ENCODE measurements at places on chromosomes 2 and 18.

DNA sequence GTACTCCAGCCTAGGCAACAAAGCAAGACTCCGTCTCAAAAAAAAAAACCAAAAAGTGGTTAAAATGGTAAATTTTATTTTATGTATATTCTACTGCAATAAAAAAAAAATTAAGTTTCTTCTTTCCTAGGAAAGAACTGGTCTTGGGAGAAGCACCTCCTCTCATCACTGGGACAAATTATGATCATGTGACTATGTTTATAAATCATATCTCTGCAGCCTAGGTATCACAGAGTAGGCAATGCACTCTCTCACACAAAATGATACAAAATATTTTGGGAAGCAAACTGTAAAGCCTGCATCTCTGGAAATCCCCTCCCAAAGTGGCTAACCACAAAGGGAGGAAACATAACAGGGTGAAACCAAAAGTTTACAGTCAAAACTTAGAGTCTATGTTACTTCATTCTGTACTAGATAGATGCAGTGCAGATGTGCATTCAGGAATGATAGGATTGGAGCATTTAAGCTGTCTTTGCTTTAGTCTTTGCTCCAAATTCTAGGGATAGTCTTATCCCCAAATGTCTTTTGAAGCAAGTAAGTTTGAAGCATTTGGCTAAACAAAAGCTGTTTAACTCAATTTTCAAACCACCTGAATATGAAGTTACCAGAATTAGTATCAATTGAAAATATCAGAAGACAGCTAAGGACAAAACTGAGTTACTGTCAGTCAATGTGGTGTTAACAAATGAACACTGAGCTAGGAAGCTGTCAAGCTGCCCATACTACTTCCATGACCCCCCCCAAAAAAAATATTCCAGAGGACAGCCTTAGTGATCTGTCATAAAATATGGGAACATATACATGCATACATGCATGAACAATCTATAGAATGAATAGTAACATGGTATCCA, 21.1 kb upstream of the MALT1 start:
- DNase-seq: peak; percentile 46

DNA sequence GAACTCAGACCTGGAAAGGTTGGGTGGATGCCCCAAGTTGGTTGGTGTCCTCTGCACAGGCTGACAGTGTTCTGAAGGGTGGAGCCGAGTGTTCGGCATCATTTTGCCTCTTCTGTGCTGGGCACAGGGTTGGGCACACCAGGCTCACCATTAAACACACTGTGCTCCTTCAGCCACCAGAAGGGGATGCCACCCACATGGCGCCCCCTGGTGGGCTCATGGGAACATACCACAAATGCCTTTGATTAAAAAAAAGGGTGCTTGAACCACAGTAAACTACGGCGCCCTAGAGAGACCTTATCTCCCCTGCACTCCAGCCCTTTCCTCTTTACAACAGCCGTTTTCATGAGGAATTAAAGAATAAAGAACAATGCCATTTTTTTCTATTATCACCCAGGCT, 89.4 kb downstream of the CELF4 start:
- peak; percentile 41 for DNase-seq

GRCh38 chr2:3557639-3558204, 411 bp downstream of the RNASEH1 start:
- DNase-seq: no peak

DNA sequence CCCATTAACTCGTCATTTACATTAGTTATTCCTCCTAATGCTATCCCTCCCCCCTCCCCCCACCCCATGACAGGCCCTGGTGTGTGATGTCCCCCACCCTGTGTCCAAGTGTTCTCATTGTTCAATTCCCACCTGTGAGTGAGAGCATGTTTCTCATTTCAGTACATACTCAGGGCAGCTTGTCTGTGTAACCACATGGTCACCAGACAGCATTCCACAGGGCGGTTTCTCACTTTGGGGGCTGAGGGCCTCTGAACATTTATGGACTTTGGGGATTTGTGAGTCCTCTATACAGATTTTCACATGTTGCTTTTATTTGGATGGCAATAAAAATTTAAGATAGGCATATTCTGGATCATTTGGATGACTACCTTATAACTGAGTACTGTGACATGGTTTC, 84.0 kb downstream of the LYPD6B start:
- no peak for DNase-seq

- no peak for DNase-seq
Observed at GRCh38 chr2:233063269-233063975, 3.3 kb downstream of the INPP5D start.

DNA sequence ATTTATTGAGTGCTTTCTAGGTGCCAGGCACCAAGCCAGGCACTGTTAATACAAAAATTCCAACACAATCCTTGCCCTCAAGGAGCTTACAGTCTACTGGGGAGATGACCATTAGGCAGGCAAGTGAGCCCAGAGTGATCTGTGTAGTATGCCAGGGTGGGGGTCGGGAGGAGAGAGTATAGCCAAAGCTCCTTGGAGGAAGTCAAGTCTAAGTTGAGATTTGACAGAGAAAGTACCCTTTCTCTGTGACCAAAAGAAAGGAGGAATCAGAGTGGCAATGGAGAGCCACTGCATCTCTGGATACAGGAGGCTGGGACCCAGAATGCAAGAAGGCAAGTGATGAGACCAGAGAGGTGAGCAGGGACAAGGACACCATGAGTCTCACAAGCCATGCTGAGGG, 7.5 kb downstream of the ANKRD53 start:
- no peak for DNase-seq

DNA sequence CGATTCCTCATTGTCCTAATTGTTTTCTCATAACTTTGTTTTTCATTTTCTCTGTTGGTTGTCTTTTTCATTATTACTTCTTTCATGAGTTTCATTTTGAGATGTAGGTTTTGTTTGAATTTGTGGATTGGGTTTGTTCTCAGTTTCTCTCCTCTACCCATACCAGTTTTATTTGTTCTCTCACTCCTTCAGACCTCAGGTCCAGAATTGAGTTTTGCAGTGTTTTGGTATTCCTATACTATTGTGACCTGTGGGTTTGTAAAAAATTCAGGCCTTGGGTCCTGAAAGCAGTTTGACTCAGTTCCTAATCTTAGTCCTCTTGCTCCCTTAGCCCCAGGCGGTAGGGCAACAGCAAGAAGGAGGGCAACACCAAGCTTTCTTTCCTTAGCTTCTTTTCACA, 28.3 kb upstream of the UBE2E3 start:
- DNase-seq: no peak

- no peak for DNase-seq
Observed at GRCh38 chr2:74744731-74745515, 89.0 kb upstream of the HK2 start.

GRCh38 chr2:240302933-240303595, 132.4 kb upstream of the GPC1 start:
- no peak for DNase-seq

- DNase-seq: no peak
Observed at GRCh38 chr2:124805060-124805459, 780.0 kb downstream of the CNTNAP5 start.

DNA sequence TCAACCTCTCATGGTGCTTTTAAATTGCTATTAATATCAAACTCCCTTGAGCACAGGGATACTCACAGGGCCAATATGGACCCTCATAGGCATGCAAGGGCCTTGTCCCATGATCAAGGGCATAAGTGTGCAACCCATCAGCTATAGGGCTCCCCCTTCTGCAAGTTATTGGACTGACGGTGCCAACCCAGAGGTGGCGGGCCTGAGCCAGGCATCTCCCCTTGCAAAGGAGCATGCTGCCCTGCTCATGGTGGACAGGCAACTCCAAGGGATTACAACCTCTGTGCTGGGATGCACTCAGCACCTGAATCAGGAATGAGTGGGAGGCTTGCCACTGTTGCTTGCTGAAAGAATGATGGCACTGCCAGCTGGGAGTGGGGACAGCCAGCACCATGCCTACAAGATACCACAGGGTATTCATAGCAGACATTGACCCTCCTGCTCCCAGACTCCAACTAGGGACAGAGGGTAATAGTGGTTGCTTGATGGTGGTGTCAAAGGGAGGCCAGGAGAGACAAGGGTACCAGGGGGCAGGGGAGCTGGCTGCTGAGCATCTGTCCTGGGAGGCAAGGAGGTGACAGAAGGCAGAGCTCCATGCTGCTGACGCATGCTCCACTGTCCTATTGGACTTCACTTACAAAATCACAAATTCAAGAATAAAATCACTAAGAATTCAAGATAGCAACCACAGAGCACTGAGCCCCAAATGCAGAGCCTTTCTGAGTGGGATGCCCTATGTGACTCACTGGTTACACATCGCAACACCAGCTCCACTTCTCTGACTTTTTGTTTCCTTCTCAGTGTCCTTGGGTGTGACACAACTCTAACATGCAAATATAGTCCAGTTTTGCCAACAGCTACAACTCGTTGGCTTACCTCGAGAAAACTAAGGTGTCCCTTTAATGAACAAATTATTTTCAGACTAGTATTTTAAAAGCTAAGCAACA, 157.1 kb upstream of the CCDC150 start:
- peak; percentile 80 for DNase-seq

- DNase-seq: peak; percentile 25
Observed at GRCh38 chr18:10401521-10401920, 52.9 kb upstream of the APCDD1 start.

GRCh38 chr18:43278355-43278754, 1.1 kb upstream of the SYT4 start:
- DNase-seq: no peak

- no peak for DNase-seq
Observed at GRCh38 chr2:157572725-157573124, 55.9 kb downstream of the ACVR1C start.

- DNase-seq: no peak
Observed at GRCh38 chr2:205659922-205660321, 22.4 kb upstream of the NRP2 start.

DNA sequence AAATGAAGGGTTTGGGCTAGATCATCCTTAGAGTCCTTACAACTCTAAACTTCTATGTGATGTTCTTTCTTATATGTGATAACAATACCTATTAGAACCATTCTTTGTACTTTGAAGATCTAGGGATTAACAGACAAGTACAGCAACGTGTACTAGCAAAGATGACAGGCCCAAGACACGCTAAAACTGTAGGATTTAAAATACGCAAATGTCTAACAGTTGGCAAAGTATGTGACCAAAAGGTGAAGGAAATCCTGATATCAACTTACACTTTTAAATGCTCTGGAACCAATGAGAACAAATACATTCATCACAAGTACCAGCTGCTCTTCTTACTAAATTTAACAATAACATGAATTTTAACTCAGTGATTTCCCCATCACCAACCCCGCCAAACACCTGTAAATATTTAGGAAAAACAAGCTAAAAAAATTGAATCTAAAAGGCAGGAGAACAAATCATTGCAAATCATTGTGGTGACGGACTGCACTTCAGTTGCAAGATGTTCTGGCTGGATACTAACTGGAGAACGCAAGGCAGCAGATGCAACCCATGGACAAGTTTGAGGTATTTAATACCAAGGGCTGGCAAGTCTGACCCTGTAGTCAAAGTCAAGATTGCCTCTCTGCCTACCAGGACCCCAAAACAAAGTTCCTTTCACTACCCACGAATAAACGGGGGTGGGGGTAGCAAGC, 1.4 kb downstream of the ANKRD44 start:
- no peak for DNase-seq

DNA sequence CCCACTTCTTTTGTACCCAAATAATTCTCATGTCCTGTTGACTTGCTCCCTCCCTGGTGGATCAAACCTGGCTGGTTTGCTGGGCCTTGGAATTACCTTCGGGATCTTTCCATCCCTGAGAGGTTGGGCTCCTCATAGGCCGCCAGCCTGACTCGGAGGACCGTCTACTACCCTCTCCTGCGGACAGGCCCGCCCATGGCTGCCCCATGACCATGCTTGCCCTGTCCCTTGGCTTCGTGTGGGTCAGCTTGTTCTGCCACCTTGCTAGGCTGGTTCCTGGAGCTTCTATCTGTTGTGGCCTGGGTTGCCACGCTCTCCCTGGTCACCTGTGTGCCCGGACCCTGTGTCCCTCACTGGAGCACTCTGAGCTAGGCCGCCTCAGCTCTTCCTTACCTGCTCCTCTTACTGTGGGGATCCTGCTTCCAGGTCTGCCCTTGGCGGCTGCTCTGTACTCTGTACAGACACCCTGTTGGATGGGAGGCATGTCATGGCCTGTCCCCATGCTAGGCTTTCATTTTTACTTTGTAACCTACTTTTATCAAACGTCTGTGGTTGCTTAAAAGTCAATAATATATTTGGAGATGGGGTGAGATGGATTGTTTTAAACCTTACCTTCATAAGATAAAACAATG, 29.7 kb upstream of the FHL2 start:
- no peak for DNase-seq

GRCh38 chr2:132665401-132666140, 4.4 kb downstream of the LYPD1 start:
- DNase-seq: no peak

GRCh38 chr2:57160976-57161375, 885.6 kb upstream of the VRK2 start:
- DNase-seq: peak; percentile 25

DNA sequence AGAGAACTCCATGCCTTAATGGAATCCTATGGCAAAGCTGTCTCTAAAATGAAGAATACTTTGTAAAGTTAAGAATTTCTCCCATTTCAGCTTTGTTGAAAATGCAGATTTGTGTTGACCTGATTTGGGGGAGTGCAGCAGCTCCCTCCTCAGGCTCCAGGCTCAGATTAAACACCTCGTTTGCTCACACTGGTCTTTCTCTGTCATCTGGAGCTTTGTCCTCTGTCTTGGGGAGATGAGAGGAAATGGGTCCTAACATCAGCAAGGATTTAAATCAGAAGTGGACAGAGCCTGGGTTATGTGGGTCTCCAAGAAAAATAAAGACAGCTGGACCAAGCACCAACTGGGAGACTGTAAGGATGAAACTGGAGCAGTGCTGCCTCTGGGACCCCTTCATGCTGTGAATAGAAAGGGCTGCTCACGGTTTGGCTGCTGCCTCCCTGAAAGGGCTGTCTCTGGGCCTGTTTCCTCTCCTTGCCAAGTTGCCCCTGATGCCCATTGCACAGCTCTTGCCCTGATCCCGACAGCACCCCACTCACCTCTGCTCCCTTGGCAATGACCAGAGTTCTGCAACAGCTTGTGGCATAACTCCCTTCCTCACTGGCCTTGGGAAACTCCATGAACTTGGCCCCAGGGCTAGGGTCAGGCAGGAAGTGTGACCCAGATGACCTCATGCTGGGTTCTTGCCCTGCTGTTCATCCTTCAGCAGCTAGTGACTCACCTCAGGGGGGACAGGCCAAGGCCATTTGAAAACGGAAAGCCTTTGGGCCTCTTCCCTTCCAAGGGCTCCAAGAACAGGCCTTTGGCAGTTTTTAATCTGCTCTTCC, 197.2 kb downstream of the CYP26B1 start:
- peak; percentile 54 for DNase-seq

GRCh38 chr2:39902103-39902502, 123.0 kb upstream of the THUMPD2 start:
- DNase-seq: peak; percentile 62

- no peak for DNase-seq
Observed at GRCh38 chr2:123093199-123093598, 931.9 kb upstream of the CNTNAP5 start.

DNA sequence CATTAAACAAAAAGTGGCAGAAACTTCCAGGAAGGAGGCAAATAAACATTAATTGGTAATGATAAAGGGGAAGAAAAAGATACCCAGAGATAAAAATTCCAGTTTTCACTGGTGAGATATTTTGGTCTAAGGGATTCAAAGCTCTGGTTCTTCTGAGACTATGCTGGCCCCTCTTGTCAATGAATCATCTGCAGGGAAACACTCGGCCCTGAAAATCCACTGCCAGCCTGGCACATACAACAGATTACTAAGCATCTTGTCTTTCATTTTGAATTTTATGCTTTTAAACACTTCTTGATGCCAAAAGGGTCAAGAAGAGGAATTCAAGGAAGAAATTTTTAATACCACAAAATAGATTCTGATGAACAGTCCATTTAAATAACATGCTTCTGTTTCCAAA, 1603.8 kb upstream of the ZEB2 start:
- DNase-seq: peak; percentile 52

GRCh38 chr18:74390900-74391299, 66.2 kb downstream of the DIPK1C start:
- no peak for DNase-seq
